ENCODE measurements at places on chromosomes 6 and 20.

GRCh38 chr6:7707787-7708186, 18.1 kb upstream of the BMP6 start:
- peak; percentile 37 for DNase-seq

DNA sequence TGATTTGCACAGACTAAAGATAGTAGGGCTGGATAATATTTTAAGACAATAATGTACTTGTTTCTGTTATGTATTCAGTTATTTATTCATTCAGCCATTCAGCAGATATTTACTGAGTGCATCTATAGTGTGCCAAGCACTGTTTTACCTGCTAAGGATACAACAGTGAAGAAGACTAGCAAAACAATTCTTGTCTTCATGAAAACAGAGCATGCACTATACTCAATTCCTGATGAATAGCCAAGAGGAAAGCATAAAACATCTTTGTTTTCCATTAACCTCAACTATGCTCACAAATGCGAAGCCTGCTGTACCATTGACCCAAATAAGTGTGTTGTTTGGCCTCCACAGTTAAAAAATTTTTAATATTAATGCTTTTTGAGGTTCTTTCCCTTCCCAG, 436.7 kb downstream of the BCKDHB start:
- DNase-seq = no peak

- DNase-seq = no peak
Observed at GRCh38 chr20:2320813-2321658, 25.2 kb downstream of the TGM3 start.

DNA sequence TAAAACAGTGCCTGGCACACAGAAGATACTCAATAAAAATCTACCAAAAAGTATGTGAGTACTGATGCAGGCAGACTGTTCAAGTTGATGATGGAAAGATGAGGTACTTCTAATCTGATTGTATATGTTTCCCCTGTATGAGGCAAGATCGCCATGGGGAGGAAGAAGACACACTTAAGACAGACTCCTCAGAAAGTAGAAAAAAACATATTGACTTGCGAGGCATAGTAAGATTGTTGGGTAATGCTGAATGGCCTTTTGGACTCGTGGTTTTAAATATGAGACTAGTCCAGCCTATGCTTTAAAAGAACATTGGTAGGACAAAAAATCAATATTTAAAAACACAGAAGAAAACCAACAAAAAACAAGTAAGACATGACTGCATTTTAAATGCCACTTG, 72.6 kb downstream of the SHPRH start:
- no peak for DNase-seq

- no peak for DNase-seq
Observed at GRCh38 chr6:44556046-44556445, 168.5 kb downstream of the CDC5L start.

DNA sequence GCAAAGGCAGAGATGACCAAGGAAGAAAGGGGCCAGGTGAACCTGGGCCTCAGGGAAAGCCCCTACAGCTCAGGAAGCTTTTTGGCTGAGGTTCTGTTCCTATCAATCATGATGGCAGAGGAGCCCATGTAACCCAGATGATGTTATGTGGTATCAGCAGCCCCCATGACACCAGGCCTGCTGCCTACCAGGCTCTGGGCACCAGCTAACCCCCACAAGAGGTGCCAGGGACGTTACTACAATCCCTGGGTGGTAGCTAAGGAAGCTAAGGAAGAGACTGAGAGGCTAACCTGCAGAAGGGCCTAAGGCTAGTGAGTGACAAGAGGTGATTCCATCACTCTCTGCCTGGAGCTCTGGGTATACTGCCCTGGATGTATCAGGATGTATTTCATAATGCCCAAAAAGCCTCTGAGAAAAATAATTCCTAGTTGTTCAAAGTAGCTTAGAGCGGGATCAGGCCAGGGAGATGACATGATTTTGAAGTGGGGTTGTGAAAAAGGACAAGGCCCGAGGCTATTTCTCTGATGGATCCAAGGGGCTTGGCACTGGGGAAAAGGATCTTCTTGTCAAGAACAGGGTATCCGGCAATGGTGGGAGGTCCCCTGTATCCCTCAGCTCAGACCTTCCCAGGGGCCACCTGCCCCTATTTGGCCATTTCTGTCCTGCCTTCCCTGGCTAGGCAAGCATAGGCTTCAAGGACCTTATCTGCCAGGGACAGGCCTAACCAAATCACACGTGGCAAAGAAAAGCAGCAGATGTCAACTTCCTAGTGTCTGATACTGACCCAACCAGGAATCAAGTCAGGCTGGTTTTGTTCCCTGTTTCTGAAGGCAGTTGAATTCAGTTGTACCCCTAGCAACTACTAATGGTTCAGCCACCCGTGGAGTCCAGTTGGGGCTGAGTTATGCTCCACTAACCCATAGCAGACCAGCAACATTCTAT, 41.3 kb downstream of the PANK2 start:
- DNase-seq = no peak

- DNase-seq = no peak
Observed at GRCh38 chr6:3355011-3355357, 96.2 kb downstream of the PSMG4 start.

GRCh38 chr6:16961577-16961976, 140.3 kb upstream of the STMND1 start:
- DNase-seq = peak; percentile 55

GRCh38 chr20:32970973-32971300, 33.3 kb downstream of the SUN5 start:
- no peak for DNase-seq

- no peak for DNase-seq
Observed at GRCh38 chr6:14059791-14060436, 57.7 kb upstream of the CD83 start.

GRCh38 chr6:136548582-136549299, 1.5 kb downstream of the MAP7 start:
- no peak for DNase-seq

- no peak for DNase-seq
Observed at GRCh38 chr20:63979229-63979556, 249 bp downstream of the SAMD10 start.

DNA sequence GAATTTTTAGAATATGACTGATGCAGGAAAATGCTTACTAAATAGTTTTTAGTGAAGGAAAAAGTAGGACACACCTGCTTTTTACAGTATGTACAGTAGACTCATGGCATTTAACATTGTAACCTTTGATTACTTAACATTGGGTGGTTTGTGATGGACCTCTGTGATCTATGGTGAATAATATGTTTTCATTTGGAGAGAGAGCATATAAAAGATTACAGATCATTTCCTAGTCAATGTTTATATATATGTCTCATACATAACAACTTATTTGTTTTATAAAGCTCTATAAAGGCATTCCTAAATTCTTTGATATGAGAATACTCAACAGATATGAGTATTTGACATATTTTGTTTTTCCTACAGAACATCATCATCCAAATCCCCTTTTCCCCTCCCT, 129.3 kb upstream of the PDE7B start:
- DNase-seq = peak; percentile 2

GRCh38 chr6:98942263-98942803, 5.4 kb downstream of the FBXL4 start:
- DNase-seq = no peak

DNA sequence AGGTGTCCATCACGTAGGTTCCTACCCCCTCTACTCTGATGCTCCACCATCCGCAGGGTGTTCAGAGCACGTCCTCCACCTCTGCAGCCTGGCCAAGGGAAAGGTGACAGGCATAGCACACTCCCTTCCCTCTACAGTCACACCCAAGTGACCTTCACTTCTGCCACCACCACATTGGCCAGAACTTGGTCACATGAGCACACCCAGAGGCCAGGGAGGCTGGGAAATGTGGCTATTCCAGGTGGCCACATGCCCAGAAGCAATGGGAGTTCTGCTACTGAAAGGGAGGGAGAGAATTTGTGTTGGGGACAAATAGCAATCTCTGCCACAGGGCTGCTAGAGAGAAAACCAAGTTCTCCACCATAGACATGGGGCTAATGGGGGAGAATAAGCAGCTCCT, 180.3 kb downstream of the NFATC2 start:
- DNase-seq = no peak

- DNase-seq = no peak
Observed at GRCh38 chr20:58467572-58468527, 47.3 kb downstream of the APCDD1L start.

DNA sequence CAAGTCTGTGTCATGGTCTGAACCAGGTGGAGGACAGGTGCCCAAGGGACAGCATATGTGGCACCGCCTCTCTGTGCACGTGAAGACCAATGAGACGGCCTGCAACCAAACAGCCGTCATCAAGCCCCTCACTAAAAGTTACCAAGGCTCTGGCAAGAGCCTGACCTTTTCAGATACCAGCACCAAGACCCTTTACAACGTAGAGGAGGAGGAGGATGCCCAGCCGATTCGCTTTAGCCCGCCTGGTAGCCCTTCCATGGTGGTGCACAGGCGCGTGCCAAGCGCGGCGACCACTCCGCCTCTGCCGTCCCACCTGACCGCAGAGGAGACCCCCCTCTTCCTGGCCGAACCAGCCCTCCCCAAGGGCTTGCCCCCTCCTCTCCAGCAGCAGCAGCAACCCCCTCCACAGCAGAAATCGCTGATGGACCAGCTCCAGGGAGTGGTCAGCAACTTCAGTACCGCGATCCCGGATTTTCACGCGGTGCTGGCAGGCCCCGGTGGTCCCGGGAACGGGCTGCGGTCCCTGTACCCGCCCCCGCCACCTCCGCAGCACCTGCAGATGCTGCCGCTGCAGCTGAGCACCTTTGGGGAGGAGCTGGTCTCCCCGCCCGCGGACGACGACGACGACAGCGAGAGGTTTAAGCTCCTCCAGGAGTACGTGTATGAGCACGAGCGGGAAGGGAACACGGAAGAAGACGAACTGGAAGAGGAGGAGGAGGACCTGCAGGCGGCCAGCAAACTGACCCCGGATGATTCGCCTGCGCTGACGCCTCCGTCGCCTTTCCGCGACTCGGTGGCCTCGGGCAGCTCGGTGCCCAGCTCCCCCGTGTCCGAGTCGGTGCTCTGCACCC, 109.5 kb upstream of the RAB32 start:
- DNase-seq = peak; percentile 22

GRCh38 chr20:40218316-40218969, 470.6 kb downstream of the MAFB start:
- no peak for DNase-seq

- DNase-seq = no peak
Observed at GRCh38 chr6:114810468-114810867, 467.6 kb upstream of the HS3ST5 start.

DNA sequence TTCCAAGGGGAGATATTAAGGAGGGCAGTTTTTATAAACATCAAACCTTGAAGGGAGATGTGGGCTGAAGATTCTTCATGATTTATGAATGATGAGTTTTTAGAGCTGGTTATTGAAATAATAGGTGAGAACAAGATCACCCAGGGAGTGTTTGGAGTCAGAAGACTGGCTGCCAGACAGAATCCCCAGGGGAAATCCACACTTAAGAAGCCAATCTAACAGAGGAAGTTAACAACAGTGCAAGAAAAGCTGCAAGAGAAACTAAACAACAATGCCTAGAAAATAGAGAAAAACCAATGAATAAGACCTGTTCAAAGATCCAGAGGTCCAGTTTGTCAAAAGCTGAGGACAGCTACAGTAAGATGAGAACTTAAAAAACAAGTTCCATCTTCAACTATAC, 167.9 kb upstream of the MAN1A1 start:
- DNase-seq = peak; percentile 24

- peak; percentile 18 for DNase-seq
Observed at GRCh38 chr20:41540918-41541317, 77.3 kb downstream of the CHD6 start.

DNA sequence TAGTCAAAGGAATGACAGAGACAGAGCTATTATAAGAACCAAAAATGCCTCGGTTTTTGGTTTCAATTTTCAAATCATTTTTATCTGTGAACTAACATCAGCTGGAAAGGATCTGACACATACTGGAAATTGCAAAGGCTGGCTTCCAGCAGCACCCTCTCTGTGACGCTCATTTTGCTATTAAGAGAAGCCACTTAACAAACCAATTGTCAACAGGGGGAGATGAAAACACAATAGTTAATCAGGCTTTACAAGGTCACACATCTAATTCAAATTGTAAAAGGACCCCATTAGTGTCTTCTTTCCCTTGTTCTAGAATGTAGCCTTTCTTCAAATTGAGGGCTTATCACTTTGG, 160.5 kb downstream of the TFAP2B start:
- no peak for DNase-seq

- no peak for DNase-seq
Observed at GRCh38 chr20:25270829-25271251, 23.0 kb downstream of the PYGB start.

DNA sequence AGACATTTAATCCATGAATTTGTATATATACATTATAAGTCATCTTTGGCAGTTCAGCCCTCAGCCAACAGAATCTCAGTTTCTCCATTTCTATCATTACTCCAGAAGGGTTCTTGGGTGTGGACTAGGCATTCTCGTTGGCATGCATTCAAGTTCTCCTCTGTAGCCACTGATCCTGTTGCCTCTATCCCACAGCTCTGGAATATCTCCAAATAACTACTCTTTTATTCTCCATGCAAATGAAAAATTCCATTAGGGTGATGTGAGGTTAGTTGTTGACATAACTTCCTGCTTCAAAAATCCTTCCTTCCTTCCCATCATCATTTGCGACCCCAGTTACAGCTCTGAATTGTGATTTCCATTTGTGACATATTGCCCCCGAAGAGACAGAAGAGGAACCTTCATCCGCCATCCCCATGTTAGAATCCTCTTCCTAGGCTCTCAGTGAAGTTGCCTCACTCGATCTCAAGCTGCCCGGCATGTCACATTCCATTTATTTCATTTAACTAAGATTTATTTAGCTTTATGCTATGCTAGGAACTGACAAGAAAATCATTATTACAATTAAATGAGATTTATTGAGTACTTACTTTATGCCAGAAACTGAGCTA, 93.7 kb upstream of the EDN1 start:
- peak; percentile 92 for DNase-seq

DNA sequence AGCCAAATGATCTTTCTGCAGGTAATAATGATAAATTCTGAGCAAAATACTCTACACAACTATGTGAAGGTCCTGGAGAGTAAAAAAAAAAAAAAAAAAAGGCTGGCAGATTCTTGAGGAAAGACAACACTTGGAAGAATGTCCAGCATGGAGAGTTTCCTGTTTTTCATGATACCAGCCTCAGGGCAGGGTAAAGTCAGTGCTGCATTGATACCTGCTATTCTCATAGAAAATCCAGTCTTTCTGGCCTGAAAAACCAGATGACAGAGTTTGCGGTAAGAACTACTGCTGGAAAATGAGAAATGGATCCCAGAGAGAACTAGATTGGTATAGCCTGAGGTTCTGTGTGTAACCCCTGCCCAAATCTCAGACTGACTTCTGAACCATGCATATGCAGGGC, 89.1 kb downstream of the AFG1L start:
- no peak for DNase-seq

- no peak for DNase-seq
Observed at GRCh38 chr6:152879681-152880080, 103.2 kb downstream of the FBXO5 start.

DNA sequence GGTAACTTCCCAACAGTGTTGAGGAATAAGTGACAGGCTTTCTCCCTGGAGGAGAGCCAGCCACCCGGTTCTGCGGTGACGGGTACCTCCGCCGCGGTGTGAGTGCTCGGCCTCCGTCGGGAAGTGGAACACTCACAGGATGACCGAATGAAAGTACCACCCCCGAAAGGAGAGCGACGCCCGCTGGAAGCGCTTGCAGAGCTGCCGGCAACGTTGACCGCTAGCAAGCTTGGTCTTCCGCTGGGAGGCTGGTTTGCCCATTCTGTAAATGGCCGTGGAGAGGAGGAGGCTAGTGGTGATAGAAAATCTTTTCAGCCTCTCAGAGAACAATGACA, 614 bp upstream of the TMEM242 start:
- peak; percentile 77 for DNase-seq

- no peak for DNase-seq
Observed at GRCh38 chr20:1345030-1345755, 16.3 kb upstream of the SDCBP2 start.

- DNase-seq = no peak
Observed at GRCh38 chr20:32522526-32522775, 62.7 kb downstream of the NOL4L start.

Data from fibroblast of skin of scalp (primary cell).